Activated T-cell treated with anti-CD3 and anti-CD28 coated beads, Interleukin-2, amount 50 U/mL, for 72 hours (primary cell): ENCODE measurements at places on chromosomes 13 and 19. TPM values are rescaled to one million over a fixed set of nuclear protein-coding genes. Genes with fewer than 3 reads are reported as not detected.

The TUBB4A gene
- total RNA-seq = 11.9 TPM

DNA sequence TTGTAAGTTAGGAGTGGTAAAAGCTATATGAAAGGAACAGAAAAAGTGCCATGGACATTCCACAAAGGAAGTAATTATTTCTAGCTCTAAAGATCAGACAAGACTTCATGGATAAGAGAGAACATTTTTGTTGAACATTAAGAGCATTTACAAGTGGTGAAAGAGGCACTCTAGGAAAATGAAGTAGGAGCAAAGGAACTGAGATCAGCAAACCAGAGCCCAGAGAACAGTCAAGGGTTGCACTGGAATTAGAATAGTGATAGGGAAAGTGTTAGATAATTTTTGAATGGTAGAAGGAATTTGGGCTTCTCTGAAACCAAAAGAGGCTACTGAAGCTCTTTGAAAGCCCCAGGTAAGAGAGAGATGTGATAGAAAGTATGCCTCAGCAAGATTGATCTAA is 94.1 kb downstream of the COG6 start:
- no peaks in the 10 kb centered on the region for H3K4me1 ChIP-seq
- no peak for DNase-seq
- H3K4me3 ChIP-seq = no peak overlapping the region
- H3K36me3 ChIP-seq = peaks cover 3% of the 10 kb centered on the region
- peak overlapping the region; percentile 51 for H3K27ac ChIP-seq
- H3K27me3 ChIP-seq = no peaks in the 10 kb centered on the region

The SERPINE3 gene
- not detected for total RNA-seq

DNA sequence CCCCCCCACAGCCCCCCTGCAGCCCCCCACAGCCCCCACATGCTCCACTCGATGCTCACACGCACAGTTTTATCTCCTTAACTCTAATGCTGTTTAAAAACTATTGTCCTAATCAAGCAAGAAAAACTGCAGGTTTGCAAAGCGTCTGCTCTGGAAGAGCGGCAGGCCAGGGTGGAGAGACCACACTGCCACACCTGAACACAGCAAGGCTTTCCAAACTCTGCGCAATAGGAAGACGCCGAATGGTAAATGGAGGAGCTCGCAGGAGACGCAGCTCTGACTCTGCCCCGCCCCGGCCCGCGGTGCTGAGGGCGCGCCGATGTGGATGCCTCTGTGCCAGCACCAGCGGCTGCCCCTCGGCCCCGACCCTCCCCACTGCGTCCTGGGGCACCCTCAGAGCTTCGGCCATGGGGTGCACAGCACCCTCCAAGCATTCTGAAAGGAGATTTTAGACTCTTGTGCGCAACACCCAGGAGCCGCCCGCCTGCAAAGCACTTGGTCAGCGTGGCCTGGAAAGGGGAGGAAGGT is 32.4 kb downstream of the RASA3 start:
- peak overlapping the region; percentile 80 for H3K27ac ChIP-seq
- H3K27me3 ChIP-seq = no peaks in the 10 kb centered on the region
- peaks cover 5% of the 10 kb centered on the region for H3K36me3 ChIP-seq
- H3K4me1 ChIP-seq = peaks cover 42% of the 10 kb centered on the region
- DNase-seq = peak; percentile 4

DNA sequence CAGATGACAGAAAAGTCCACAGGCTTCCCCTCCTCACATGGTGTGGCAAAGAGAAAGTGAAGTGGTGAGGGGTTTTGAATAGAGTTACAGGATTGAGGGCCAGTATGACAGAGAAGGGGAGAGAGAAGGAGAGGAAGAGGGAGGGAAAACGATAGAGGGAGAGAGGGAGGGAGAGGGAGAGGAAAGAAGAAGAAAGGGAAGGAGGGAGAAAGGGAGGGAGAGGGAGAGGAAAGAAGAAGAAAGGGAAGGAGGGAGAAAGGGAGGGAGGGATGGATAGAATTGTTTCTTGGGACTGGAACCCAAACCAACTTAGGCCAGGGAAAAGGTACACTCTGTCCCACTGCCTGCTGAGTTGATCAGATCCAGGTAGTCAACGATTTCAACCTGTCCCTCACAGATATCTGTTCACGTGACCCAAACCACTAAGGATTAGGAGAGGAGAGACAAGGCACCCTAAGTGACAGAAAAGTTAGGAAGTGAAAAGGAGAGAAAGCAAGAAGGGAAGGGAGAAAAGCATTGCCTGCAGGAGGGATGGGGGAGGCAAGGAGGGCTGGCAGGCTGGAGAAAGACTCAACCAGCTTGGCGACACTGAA is 8.1 kb upstream of the IGFL3 start:
- H3K27me3 ChIP-seq = peaks cover 83% of the 10 kb centered on the region
- no peak overlapping the region for H3K27ac ChIP-seq
- H3K4me3 ChIP-seq = no peak overlapping the region
- H3K4me1 ChIP-seq = peaks cover 3% of the 10 kb centered on the region
- no peak for DNase-seq

DNA sequence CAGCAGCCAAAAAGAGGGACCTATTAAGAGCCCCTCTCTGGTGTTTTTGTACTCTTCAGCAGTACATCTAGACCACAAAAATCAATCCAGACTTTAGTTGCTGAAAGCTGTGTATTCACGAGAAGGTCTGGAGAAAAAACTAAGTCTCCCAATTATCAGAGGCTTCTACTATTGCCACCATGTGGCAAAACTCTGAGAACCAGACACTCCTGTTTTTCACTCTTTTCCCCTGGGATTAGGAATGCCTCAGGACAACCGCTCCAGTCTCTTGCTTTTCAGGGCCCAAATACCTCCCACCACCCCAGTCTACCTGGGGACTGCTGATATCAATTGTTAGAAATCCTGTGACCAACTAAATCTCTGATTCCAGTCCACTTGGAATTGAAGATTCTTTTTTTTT is 30.1 kb upstream of the OBI1 start:
- no peaks in the 10 kb centered on the region for H3K4me1 ChIP-seq
- DNase-seq = no peak
- no peak overlapping the region for H3K27ac ChIP-seq
- no peaks in the 10 kb centered on the region for H3K27me3 ChIP-seq

GRCh38 chr19:15166700-15167099 is 34.1 kb downstream of the NOTCH3 start:
- peaks cover 6% of the 10 kb centered on the region for H3K36me3 ChIP-seq
- no peaks in the 10 kb centered on the region for H3K4me1 ChIP-seq
- H3K27me3 ChIP-seq = no peaks in the 10 kb centered on the region
- H3K27ac ChIP-seq = no peak overlapping the region

GRCh38 chr13:103618151-103618550 is 551.9 kb upstream of the SLC10A2 start:
- no peaks in the 10 kb centered on the region for H3K27me3 ChIP-seq
- no peaks in the 10 kb centered on the region for H3K36me3 ChIP-seq
- H3K4me1 ChIP-seq = no peaks in the 10 kb centered on the region
- no peak overlapping the region for H3K4me3 ChIP-seq
- H3K27ac ChIP-seq = no peak overlapping the region

DNA sequence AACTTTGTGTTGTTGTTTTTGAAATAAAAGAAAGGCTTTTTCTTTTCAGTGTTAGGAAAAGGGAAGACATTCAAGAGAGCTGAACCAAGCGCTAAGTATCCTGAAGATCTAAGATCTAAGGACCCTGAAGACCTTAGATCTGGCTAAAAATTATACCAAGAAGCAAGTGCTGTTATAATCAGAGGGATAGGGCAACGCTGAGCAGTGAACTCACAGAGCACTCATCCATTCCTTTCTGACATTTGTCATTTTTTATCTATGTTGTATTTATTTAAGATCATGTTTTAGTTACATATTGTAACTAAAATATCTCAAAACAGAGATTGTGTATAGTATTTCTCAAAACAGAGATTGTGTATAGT is 60.5 kb upstream of the FAM216B start:
- H3K27me3 ChIP-seq = peaks cover 22% of the 10 kb centered on the region
- peak overlapping the region; percentile 75 for H3K27ac ChIP-seq
- H3K36me3 ChIP-seq = no peaks in the 10 kb centered on the region
- no peak for DNase-seq

The FPR3 gene
- not detected for total RNA-seq

- H3K4me1 ChIP-seq = peaks cover 20% of the 10 kb centered on the region
- H3K4me3 ChIP-seq = no peak overlapping the region
- no peaks in the 10 kb centered on the region for H3K27me3 ChIP-seq
Observed at GRCh38 chr13:110680852-110681251, 25.1 kb downstream of the CARS2 start.

- H3K36me3 ChIP-seq = no peaks in the 10 kb centered on the region
- peaks cover 24% of the 10 kb centered on the region for H3K27me3 ChIP-seq
- no peaks in the 10 kb centered on the region for H3K4me1 ChIP-seq
- no peak for DNase-seq
- no peak overlapping the region for H3K27ac ChIP-seq
- H3K4me3 ChIP-seq = no peak overlapping the region
Observed at GRCh38 chr19:40928850-40929249, 46.8 kb upstream of the CYP2A7 start.

DNA sequence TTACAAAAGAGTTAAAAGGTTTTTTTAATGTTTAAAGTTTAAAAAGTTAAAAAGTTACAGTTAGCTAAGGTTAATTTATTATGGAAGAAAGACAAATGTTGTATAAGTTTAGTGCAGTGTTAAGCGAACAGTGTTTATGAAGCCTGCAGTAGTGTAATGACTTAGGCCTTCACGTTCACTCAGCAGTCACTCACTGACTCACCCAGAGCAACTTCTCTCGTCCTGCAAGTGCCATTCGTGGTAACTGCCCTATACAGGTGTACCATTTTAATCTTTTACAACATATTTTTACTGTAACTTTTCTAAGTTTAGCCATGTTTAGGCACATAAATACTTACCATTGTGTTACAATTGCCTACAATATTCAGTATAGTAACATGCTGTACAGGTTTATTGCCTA is 398.2 kb upstream of the NBEA start:
- H3K27ac ChIP-seq = no peak overlapping the region
- no peaks in the 10 kb centered on the region for H3K36me3 ChIP-seq
- H3K4me3 ChIP-seq = no peak overlapping the region

- no peaks in the 10 kb centered on the region for H3K36me3 ChIP-seq
- no peaks in the 10 kb centered on the region for H3K27me3 ChIP-seq
- H3K4me3 ChIP-seq = no peak overlapping the region
- H3K4me1 ChIP-seq = no peaks in the 10 kb centered on the region
- no peak for DNase-seq
Observed at GRCh38 chr13:47120282-47120681, 223.4 kb upstream of the HTR2A start.

DNA sequence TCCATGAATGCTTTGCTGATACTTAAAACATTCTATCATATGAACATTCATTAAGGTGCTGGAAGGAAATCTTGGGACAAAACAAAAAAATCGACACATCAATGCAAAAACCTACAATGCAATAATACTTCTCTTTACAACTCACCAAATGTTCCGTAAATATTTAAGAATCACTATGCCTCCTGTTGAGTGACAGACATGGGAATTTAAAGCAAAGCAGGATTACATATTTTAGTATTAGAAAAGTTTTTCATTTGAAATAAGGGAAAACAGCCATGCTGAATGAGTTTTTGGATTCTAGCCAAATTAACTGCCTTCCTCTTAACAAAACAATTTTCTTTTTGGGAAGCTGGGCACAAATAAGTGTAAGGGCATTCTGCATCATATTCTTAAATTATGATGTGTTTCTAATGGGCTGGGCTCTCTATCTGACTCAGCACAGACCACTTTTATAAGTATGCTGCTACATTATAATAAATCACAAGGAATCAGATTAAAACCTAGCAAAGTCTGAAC is 93.7 kb downstream of the RBM26 start:
- H3K27ac ChIP-seq = peak overlapping the region; percentile 12
- H3K36me3 ChIP-seq = no peaks in the 10 kb centered on the region
- no peak for DNase-seq
- no peak overlapping the region for H3K4me3 ChIP-seq
- peaks cover 11% of the 10 kb centered on the region for H3K4me1 ChIP-seq

The RXFP2 gene
- not detected for total RNA-seq

The SERTM1 gene
- not detected for total RNA-seq

GRCh38 chr19:2287585-2288337 is 5.8 kb upstream of the PEAK3 start:
- peaks cover 19% of the 10 kb centered on the region for H3K27me3 ChIP-seq
- no peak overlapping the region for H3K4me3 ChIP-seq
- H3K4me1 ChIP-seq = peaks cover 20% of the 10 kb centered on the region
- peak overlapping the region; percentile 2 for H3K27ac ChIP-seq

The EFNA2 gene
- total RNA-seq = not detected

The ZNF573 gene
- 11.7 TPM for total RNA-seq

The CYP2A6 gene
- total RNA-seq = not detected

DNA sequence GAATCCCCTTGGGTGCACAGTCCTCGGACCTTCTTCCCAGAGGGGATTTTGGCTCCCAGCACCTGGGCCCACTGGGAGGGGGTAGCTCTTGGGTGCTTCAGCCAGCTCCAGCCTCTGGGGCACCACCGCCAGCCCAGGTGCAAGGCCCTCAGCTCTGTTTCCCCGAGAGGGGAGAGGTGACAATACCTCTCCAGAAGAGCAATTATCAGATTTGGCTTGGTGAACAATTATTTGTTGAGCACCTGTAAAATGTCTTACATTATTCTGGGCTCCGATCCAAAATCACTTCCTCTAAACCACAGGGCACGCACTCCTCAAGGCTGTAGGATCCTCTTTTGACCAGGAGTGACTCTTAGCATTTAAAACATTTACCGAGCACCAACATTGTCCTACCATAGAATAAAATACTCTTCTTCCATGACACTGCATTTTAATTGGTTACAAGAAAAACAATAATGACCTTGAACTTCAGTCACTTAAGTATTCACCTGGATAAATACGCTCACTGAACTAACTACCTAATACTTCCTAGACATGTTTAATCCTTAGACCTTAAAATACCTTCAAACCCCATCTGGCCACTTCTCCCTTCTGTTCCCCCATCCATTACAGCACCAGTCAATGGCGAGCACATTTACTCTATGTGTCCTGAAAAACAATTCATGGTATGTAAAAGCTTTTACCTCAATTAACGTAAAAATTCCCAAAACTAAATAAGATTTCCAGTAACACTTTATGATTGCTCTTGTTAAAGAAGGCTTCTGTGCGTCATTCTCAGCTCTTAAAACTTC is 54.8 kb downstream of the ABCC4 start:
- H3K27ac ChIP-seq = no peak overlapping the region
- H3K36me3 ChIP-seq = peaks cover 6% of the 10 kb centered on the region
- H3K27me3 ChIP-seq = no peaks in the 10 kb centered on the region
- DNase-seq = no peak
- H3K4me3 ChIP-seq = no peak overlapping the region

- DNase-seq = peak; percentile 17
- no peak overlapping the region for H3K4me3 ChIP-seq
- H3K27ac ChIP-seq = no peak overlapping the region
- H3K36me3 ChIP-seq = no peaks in the 10 kb centered on the region
- H3K27me3 ChIP-seq = peaks cover 14% of the 10 kb centered on the region
Observed at GRCh38 chr19:39795001-39795400, 16.3 kb downstream of the LEUTX start.

- H3K4me3 ChIP-seq = no peak overlapping the region
- H3K27me3 ChIP-seq = no peaks in the 10 kb centered on the region
- DNase-seq = no peak
- H3K4me1 ChIP-seq = peaks cover 17% of the 10 kb centered on the region
- peaks cover 10% of the 10 kb centered on the region for H3K36me3 ChIP-seq
- no peak overlapping the region for H3K27ac ChIP-seq
Observed at GRCh38 chr19:13996928-13997630, 9.0 kb downstream of the RFX1 start.

The ZNF681 gene
- total RNA-seq = 4.7 TPM

GRCh38 chr19:35506011-35506410 is 7.4 kb downstream of the DMKN start:
- peaks cover 52% of the 10 kb centered on the region for H3K27me3 ChIP-seq
- H3K4me1 ChIP-seq = peaks cover 14% of the 10 kb centered on the region
- H3K36me3 ChIP-seq = no peaks in the 10 kb centered on the region
- H3K27ac ChIP-seq = no peak overlapping the region

The KANK3 gene
- 1.6 TPM for total RNA-seq

The FBN3 gene
- total RNA-seq = not detected

- H3K27ac ChIP-seq = peak overlapping the region; percentile 34
- DNase-seq = no peak
- H3K27me3 ChIP-seq = no peaks in the 10 kb centered on the region
- H3K36me3 ChIP-seq = peaks cover 4% of the 10 kb centered on the region
- peak overlapping the region; percentile 85 for H3K4me3 ChIP-seq
Observed at GRCh38 chr13:48231933-48232332, 1.1 kb upstream of the ITM2B start.
